Activated naive CD4-positive, alpha-beta T cell treated with anti-CD3 and anti-CD28 coated beads, Interleukin-2, amount 50 U/mL, for 72 hours (primary cell): ENCODE measurements at places on chromosomes 13 and 19. TPM values are rescaled to one million over a fixed set of nuclear protein-coding genes. Genes with fewer than 3 reads are reported as not detected.
A peak's percentile ranks its signal among the peaks of the same experiment; 100 is the strongest.

The QPCTL gene
- total RNA-seq, result 21.0 TPM

The ERVV-1 gene
- not detected for total RNA-seq

The SLITRK5 gene
- not detected for total RNA-seq

DNA sequence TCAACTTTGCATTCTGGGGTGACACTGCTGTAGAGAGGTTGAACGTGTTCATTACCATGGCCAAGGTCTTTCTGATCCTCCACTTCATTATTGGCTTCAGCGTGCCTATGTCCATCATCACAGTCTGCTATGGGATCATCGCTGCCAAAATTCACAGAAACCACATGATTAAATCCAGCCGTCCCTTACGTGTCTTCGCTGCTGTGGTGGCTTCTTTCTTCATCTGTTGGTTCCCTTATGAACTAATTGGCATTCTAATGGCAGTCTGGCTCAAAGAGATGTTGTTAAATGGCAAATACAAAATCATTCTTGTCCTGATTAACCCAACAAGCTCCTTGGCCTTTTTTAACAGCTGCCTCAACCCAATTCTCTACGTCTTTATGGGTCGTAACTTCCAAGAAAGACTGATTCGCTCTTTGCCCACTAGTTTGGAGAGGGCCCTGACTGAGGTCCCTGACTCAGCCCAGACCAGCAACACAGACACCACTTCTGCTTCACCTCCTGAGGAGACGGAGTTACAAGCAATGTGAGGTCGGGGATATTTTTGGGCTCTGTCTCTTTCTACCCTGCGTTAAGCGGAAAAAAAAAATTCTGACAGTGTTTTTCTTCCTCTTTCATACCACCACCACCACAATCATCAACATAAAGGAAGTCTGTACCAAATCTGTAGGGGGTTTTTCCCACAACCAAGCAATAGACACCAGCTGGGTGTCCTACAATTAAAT lies 29.5 kb downstream of the FPR3 start:
- DNase-seq, result no peak

DNA sequence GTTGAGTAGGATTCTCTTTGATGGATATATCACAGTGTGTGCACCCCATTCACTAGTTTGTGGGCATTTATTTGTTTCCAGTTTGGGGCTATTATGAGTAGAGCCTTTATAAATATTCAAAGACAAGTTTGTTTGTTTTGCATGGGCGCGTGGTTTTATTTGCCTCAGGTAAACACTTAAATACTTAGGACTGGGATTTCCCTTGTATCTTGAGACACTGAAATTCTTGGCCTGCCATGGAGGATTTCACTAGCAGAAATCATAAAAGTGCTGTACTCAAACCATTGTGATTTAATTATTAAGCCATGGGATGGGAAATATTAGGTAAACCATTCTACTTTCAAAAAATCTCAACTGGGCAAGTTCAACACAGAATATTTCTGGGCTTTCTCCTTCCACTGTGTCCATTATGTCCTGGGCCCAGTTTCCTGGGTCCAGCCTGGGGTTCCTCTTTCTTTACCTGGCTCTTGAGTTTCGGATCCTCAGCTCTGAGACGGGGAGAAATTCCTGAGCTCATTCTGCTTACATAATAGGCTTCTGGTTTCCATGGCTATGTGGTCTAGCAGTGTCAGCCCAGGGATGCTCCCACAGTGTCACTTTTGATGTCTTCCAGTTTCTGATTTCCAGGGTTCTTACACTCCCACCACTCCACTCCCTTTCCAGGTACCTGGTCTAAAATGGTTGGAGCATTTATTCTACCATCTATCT lies 14.4 kb downstream of the MYO16 start:
- no peak for DNase-seq

DNA sequence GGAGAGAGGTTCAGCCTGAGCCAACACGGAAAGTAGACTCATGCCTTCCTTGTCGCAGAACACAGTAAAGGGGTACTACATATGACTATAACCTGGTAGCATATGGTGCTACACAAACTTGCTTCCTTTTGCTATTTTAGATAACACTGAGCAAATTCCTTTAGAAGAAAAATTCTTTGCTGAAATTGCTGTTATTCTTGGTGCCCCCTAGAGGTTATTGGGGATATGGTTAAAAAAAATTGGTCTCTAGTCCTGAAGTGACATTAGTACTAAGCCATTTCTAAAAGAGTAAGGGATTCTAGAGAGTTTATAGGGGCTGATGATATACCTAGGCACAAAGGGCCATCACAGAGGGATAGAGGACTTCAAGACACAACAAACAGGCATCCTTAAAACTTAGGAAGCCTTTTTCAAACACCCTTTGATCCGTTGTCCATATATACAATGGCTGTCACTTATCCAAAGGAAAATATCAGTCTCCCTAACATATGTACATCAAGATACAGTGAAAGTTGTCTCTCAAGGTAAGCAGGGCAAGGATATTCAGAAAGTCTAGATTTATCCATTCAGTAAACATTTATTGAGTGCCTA lies 13.9 kb upstream of the HS6ST3 start:
- DNase-seq, result no peak

- DNase-seq, result no peak
Measured at GRCh38 chr13:21538753-21539152, 65.2 kb downstream of the MICU2 start.

- no peak for DNase-seq
Measured at GRCh38 chr13:33963134-33963533, 145.2 kb downstream of the RFC3 start.

- no peak for DNase-seq
Measured at GRCh38 chr19:31418692-31419430, 69.6 kb upstream of the TSHZ3 start.

DNA sequence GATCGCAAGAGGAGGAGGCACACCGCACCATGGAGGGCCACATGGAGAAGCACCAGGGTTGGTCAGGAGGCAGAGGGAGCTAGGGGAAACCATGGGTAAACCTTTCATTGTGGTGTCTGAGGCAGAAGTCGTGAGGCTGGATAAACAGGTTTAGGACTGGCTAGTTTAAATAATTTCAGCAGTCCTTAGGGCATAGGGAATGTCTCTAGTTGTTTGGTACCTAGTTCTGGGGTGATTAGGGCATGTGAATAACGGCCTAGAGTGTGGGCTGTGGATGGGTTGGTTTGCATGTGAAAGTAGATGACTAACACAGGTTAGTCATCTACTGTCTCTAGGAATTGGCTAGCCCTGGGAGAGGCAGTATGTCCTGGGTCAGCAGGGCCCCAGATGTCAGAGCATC lies 102.3 kb downstream of the STOML3 start:
- DNase-seq, result no peak

DNA sequence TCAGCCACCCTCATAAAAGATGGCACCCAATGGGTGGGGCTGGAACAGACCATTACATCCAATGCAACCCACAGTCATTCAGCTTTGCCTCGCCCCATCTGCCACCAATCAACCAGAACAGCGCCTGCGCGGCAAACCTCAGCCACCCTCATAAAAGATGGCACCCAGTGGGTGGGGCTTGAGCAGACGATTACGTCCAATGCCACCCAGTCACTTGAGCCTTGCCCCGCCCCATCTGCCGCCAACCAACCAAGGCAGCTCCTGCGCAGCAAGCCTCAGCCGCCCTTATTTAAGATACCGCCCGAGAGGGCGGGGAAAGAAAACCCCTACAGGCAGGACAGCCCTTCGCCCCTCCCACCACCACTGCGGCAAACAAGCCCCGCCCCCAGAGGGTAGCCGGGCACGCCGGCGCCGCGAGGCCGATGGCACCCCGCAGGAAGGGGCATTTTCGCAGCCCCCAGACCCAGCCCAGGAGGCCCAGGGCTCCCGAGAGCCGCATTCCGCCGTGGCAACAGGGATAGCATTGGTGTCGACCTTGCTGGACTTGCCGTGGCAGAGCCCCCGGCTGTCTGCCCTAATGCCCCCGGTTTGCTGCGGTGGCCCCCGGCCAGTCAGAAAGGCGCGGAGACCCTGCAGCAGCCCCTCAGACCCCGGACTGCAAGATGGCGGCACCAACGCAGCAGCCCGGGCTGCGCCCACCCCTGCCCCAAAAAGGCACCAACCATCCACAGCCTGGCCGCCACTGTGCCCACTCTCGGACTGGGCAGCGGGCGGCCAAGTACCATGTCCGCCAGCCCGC lies 675 bp downstream of the PEG3 start:
- DNase-seq, result no peak

GRCh38 chr19:13212759-13213330 lies 62.6 kb downstream of the IER2 start:
- DNase-seq, result peak; percentile 76
